ENCODE measurements at places on chromosomes 7 and 10. TPM values are rescaled to one million over a fixed set of nuclear protein-coding genes. Genes with fewer than 3 reads are reported as not detected.

The SEMA3D gene
- 0.57 TPM for total RNA-seq

The CLDN3 gene
- not detected for total RNA-seq

The REPIN1 gene
- 130 TPM for total RNA-seq

The OR9A2 gene
- not detected for total RNA-seq

The AKR1B15 gene
- total RNA-seq = not detected

The FEZF1 gene
- total RNA-seq = not detected

The AKR1C1 gene
- 7.8 TPM for total RNA-seq

The LIPN gene
- not detected for total RNA-seq

The AGBL3 gene
- 1.9 TPM for total RNA-seq

The BLNK gene
- not detected for total RNA-seq

The GDI2 gene
- total RNA-seq = 629 TPM

The FBXO24 gene
- 0.19 TPM for total RNA-seq

The HTR5A gene
- total RNA-seq = not detected

The SFTPD gene
- total RNA-seq = 0.29 TPM

The TFEC gene
- total RNA-seq = 38.5 TPM

The AKR1C2 gene
- total RNA-seq = 8.5 TPM

The KLF14 gene
- not detected for total RNA-seq

The ACBD7 gene
- total RNA-seq = 0.65 TPM

The MUC3A gene
- total RNA-seq = under 0.01 TPM

The MGAM2 gene
- not detected for total RNA-seq

The ARHGAP19 gene
- 7.8 TPM for total RNA-seq

The OPN4 gene
- not detected for total RNA-seq

The STX1A gene
- 17.9 TPM for total RNA-seq

The SFMBT2 gene
- total RNA-seq = 2.9 TPM

The ZEB1 gene
- total RNA-seq = 105 TPM

The PNLIPRP1 gene
- total RNA-seq = not detected

The KCND2 gene
- 0.29 TPM for total RNA-seq

The TMEM106B gene
- total RNA-seq = 43.1 TPM

The CNNM1 gene
- total RNA-seq = 0.10 TPM

The NODAL gene
- total RNA-seq = not detected

The ICA1 gene
- total RNA-seq = 52.3 TPM

The DKK1 gene
- total RNA-seq = 81.9 TPM

The PNPLA8 gene
- total RNA-seq = 17.0 TPM
